Left renal cortex interstitium (tissue), 4 donors: ENCODE measurements at places on chromosomes 2 and 18. TPM values are rescaled to one million over a fixed set of nuclear protein-coding genes. Genes with fewer than 3 reads are reported as not detected.

- DNase-seq = no peak
Observed at GRCh38 chr2:85237849-85238565, 89.8 kb downstream of the TGOLN2 start.

GRCh38 chr2:21467910-21468309 is 344.1 kb downstream of the TDRD15 start:
- no peak for DNase-seq

- DNase-seq = no peak
Observed at GRCh38 chr2:2635025-2635528, 304.0 kb upstream of the MYT1L start.

HNMT gene
- 65.7 TPM for polyA plus RNA-seq

DNA sequence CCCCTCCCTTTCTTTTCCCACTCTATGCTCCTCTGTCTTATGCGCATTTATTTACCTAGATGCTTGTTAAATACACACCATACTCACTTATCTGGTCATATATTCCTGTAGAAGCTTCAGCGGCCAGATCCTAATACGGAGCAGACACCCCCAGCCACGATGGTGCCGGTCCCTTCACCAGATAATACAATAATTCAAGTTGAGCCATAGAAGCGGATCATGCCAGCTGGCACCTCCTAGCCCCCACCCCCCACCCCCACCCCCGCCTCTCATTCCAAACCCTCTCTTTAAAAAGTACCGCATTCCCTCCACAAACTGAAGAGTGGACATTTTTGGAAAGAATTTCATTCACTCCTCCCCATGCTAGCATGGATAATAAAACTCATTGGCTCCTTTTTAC is 95.2 kb downstream of the BIN1 start:
- DNase-seq = no peak

- no peak for DNase-seq
Observed at GRCh38 chr2:146414456-146414855, 1430.4 kb upstream of the ACVR2A start.

DNA sequence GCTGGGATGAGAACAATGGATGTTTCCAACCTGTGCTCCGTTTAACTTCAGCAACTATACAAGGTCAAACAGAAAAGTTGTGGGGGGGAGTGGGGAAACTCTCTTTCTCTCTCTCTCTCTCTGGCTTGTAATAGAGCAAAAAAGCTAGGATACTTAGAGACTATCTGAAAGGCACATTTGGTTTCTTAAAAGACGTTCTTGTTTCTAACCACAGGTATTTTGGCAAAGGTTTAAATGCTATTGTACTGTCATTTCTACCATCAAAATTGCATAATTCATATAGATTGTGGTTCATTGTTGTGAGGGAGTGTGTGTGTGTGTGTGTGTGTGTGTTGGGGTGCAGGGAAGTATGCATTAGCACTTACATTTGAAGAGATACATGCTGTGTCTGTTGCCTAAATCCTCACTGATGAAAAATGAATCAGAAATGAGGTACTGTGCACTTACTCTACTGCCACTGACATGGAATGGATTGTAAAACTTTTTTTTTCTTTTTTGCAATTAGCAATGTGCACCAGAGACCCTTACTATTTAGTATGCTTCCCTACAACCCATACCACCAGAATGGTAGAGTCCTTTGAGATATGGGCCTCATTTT is 841.0 kb upstream of the PIK3C3 start:
- DNase-seq = no peak

FARSB gene
- 21.6 TPM for polyA plus RNA-seq

DNA sequence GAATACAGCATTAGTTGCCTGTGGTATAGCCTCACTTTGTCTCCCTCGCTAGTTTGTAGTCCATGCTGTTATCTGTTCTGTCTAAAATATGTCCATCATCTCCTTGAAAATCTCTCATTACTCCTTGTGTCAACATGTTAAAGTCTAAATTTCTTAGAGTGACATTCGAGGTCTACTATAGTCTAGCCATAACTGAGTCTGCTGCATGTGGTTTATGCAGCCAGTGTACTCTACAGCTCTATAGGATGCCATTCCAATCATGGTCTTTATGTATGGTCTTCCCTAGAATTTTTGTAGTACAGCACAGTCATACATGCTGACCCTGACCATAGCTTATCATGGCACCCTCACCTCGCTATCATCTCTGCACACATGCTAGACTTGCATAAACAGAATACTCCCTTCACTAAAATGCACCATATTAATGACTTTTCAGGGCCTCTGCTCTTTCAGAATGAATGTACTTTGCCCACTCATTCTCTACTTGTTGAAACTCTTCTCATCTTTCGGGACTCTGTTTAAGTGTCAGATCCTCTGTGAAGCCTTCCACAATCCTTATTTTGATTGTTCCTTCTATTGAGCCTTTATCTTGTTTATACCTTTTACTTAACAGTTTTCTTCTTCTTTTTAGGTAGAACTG is 12.8 kb downstream of the TANK start:
- no peak for DNase-seq

- DNase-seq = no peak
Observed at GRCh38 chr18:36392164-36392978, 94.9 kb downstream of the FHOD3 start.

IL18R1 gene
- polyA plus RNA-seq = 3.3 TPM

DNA sequence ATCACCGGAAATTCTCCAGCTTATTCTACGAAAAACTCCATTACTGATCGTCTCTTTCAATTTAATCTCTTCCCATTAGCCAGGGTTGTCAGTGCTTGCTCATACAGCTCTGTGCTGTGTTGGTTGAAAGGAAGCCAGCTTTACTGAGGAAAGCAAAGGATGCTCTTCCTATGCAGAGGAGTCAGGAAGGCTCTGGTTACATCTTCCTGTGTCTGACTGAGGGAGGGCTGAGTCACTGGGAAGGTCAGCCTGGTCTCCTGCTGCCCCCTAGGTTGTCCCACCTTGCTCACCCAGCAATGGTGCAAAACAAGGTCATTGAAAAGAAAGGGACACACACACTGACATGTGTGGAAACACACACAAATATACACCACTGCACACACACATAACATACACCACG is 975.6 kb downstream of the DCDC2C start:
- no peak for DNase-seq

DNA sequence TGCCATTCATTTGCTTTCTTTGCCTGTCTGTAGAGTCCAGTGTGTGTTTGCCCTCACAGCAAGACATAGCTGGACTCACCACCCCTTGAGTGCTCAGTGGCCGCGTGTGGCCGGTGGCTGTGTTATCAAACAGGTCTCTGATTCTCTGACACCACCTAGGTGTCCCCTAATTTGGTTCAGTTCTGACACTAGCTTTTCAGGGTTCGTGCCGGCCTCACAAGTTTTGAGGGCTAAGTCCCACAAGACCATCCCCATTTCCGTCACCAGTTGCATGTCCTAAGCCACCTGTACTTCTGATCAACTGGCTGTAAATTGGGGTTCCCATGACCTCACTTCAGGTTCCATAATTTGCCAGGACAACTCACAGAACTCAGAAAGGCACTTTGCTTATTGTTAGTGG is 23.5 kb downstream of the NCK2 start:
- DNase-seq = no peak

DNA sequence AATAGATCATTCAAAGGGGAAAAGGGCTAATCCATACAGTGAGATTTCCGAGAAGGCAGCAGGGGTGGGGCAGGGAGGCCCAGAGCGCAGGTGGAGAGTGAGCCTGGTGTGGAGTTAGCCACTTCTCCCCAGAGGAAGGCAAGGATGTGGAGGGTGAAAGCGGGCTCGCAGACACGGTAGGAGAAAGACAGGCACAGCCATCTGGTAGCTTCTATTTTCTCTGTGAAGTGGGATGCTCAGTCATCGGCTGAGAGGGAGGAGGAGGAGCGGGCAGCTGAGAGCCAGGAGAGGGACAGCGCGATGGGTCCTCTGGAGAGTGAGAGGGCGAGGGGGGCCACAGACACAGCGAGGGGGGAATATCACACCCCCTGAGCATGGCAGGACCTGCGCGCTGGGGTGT is 153.3 kb upstream of the NDUFV2 start:
- no peak for DNase-seq

DNA sequence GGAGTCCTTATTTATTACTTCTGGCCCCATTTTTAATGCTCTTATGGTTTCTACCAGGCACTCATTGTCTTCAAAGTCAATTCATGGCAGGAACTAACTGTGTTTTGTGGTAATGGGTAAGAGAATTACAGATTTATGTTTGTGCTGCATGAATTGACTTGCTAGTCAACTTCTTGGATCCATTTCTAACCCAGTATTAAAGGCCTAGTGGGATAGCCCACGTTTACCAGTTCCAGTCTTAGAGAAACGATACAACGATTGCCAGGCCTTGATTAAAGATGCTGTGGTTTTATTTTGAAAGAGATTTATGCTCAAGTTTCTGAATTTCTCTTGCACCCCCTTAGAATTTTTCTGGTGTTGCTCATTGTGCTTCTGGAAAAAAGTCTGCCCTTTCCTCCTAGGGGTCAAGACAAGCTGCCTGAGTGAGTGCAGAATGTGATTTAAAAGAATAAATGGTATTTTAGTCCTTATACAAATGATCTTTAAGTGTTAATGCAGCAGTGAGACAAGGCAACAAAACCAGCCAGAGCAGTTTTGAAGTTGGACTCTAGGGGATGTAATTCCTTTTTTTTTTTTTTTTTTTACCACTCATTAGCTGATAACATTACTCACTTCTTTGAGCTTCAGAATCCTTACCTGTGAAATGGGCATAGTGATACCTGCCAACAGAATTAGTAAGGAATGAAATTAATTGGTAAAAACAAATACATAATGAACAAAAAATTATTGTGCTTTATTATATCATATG is 101.5 kb downstream of the ARHGAP15 start:
- no peak for DNase-seq

STPG4 gene
- polyA plus RNA-seq = not detected

GRCh38 chr2:169069341-169069740 is at the start of gene DHRS9:
Gene DHRS9 (plus strand): TSS chr2:169069563. CDS start chr2:169081582, 12,019 bp downstream.
- no peak for DNase-seq

DPP4 gene
- polyA plus RNA-seq = 130 TPM

GRCh38 chr2:236959036-236959435 is 126.7 kb upstream of the COPS8 start:
- no peak for DNase-seq

GRCh38 chr18:8008033-8008432 is 440.9 kb downstream of the PTPRM start:
- DNase-seq = no peak

DNA sequence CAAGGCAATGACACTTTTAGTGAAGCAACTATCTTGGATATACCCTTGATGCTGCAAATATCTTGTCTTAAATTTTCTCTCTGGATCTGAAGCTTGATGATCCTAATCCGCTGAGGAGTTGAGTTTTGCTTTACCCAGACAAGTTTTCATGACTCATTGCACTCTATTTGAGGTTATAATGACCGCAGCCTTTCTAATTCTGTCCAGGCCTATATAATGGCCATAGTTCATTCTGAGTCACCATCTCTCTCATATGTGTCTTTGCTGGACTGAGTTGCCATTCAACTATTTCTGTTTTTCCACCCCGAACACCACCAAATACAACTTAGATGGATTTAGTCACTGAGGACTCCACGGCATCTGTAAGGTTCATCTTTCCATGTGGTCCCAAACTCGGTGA is 802.1 kb upstream of the FAM98A start:
- DNase-seq = no peak

DNA sequence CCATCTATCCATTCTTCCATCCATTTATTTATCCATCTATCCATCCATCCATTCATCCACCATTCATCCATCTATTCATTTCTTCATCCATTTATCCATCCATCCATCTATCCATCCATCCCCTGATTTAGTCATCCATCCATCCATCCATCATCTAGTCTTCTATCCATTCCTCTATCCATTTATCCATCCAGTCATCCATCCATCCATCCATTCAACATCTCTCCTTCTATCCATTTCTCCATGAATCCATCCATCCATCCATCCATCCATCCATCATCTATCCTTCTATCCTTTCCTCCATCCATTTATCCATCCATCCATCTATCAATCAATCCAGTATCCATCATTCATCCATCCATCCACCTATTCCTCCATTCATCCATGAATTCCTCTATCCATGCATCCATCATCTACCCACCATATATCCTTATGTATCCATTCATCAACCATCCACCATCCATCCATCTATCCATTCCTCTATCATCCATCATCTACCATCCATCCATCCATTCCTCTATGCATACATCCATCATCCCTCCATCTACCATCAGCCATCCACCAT is 185.0 kb downstream of the CELF4 start:
- no peak for DNase-seq

GRCh38 chr2:207543272-207543671 is 13.5 kb downstream of the CREB1 start:
- no peak for DNase-seq

DNA sequence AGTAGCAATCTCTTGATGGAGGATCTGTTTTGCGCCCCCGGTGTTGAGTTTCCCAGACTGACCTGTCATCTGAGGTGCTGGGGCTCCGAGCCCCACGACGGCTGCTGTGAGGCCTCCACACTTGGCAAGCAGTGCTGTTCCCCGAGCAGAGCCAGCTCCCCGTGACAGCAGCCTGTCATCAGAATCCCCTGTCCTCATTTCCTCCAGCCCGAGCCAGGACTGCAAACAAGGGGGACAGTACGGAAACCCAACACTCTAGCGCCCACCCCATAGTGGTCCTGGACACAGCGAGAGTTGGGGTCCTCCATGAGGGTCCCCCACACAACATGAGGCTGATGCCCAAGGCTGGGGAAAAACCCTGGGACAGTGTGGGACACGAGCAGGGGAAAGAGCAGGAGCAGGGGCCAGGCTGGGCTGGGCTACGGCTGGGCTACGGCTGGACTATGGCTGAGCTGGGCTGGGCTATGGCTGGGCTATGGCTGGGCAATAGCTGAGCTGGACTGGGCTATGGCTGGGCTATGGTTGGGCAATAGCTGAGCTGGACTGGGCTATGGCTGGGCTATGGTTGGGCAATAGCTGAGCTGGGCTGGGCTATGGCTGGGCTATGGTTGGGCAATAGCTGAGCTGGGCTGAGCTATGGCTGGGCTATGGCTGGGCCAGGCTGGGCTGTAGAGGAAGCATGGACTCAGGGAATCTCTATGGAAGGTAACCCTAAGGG is 1.5 kb upstream of the KLHL30 start:
- DNase-seq = no peak

- DNase-seq = no peak
Observed at GRCh38 chr2:119205001-119205706, 18.5 kb upstream of the STEAP3 start.

DNA sequence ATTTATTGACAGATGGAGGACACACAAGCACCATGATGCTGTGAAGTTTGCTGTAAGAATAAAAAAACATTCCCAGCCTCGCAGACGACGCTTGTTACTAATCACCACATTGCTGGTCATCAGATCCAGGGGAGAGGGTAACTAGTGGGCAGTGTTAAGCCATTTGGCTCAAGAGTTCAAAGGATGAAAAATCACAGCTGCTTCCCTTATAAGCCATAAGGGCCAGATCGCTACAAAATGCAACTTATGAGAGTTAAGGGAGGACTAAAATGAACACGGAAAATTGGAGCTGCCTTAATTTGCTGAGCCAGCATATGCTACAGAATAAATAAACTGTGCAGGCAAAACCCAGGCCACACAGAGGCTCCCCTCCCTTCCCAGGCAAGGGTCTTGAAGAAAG is 522.6 kb downstream of the TDRD15 start:
- DNase-seq = peak; percentile 13

- DNase-seq = no peak
Observed at GRCh38 chr18:13361431-13361830, 142.9 kb downstream of the LDLRAD4 start.

PMAIP1 gene
- polyA plus RNA-seq = 4.1 TPM

- DNase-seq = no peak
Observed at GRCh38 chr2:207539470-207539869, 9.7 kb downstream of the CREB1 start.
